ENCODE measurements at places on chromosomes 7 and 10.

- DNase-seq: no peak
Observed at GRCh38 chr10:93751832-93752231, 5.9 kb upstream of the LGI1 start.

DNA sequence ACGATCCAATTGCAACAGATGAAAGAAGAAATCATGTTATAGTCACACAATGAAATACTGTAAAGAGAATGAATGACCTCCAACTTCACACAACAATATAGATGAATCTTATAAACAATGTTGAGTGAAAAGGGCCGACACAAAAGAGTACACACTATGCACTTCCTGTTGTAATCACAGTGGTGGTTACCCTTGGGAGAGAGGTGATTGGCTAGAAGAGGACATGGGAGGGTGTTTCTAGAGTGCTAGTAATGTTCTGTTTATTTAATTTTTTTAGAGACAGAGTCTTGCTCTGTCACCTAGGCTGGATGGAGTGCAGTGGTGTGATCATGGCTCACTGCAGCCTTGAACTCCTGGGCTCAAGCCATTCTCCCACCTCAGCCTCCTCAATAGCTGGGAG is 82.5 kb downstream of the NDUFB2 start:
- no peak for DNase-seq

- DNase-seq: no peak
Observed at GRCh38 chr7:14582010-14582409, 320.5 kb downstream of the DGKB start.

GRCh38 chr7:116417593-116418345 is 81.8 kb upstream of the CAV2 start:
- no peak for DNase-seq

DNA sequence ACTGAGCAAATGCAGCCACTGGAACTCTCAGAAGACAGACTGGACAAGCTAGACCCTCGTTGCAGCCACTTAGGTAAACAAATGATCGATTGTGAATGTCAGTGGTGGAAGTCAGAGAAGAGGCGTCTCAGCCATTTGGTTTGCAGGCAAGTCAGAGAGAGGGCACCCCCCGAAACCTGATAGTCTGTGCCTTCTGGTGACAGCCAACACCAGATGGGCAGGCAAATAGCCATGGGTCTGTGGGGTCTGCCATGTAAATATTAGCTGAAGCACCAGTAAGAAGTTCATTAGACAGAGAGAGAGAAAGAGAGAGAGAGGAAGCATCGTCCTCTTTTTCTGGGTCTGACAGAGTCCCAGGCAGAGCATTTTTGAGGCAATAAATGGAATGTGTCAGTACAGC is 5.4 kb downstream of the PPP1R17 start:
- no peak for DNase-seq

DNA sequence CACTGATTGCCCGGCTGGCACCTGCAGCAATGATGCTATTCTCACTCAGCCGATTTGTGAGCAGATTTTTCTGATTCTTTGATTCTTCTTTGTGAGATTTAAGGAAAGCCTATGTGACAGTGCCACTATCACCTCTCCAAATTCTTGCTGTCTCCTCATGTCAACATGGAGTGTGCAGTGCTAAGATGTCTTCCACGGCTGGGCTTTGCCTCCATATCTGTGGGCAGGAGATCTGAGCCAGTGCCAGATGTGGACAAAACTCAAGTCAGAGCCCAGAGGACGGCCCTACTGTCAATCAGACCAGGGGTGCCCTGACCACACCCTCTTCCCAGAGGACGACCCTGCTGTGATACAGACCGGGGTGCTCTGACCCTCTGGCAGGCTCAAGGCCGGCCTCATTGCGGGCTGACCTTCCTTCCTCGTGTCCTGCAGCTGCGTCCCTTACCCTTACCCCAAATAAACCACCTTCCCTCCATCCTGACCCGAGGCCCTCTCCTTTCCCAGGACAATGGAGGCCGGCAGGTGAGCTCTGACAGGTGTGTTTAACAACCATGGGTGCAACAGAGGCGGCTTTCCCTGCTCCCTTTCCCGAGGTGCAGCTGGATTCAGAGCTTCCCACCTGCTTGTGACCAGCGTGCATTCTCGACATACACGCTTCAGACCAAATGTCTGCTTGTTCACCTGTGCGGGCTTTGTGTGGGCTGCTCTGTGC is 221.4 kb downstream of the ADARB2 start:
- DNase-seq: no peak

GRCh38 chr10:115355162-115355760 is 262.1 kb downstream of the ATRNL1 start:
- DNase-seq: no peak

GRCh38 chr7:156929789-156930539 is 19.5 kb upstream of the NOM1 start:
- DNase-seq: no peak

GRCh38 chr7:144497282-144497681 is 93.8 kb upstream of the NOBOX start:
- DNase-seq: no peak

DNA sequence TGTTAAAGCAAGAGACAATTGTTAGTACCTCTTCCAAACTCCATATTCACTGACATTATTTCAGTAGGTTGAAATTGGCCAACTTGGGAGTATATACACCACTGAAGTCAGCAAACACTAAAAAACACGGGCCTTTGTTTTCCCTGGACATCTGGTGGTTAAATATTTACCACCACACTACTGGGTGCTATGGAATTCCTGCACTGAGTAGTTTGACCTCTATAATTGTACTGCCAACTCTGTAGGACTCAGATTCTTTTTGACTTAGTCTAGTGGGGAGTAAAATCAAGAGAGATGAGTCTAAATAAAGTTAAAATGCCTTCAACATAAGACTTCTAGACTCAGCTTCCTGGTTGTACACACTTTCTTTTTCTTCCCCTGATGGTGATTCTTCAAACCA is 41.3 kb upstream of the TES start:
- DNase-seq: no peak

DNA sequence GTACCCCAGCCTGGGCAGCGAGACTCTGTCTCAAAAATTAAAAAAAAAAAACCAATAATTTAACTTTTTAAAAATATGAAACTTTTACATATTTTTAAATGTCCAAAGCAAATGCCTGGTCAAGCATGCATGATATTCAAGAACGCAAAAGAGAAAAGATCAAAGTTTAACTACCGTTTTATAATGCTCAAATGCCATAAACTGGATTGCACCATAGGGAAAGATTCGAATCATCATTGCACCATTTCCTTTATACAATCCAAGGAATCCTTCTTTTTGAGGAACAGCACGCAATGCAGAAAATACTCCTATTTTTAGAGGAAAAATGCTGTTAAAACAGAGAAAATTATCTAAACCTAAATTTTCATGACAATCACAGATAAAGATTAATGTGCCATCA is 20.9 kb downstream of the SLC25A16 start:
- no peak for DNase-seq

DNA sequence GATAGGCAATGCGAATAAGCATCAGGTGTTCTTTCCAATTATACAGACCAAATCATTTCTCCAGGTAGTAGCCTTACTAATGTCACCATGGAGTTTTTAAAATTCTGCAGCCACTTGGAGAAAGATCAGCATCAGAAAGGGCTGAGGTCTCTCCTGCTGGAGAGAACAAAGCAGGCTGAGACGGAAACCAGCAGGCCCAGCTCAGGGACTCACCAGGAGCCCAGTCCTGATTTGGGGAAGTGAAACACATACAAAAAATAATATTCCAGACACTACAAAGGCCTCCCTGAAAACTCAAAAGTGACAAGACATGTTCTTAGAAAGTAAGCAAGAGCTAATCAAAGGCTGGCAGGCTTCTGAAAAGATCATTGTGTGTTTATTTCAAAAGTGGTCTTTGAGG is 207.1 kb upstream of the GHITM start:
- no peak for DNase-seq

DNA sequence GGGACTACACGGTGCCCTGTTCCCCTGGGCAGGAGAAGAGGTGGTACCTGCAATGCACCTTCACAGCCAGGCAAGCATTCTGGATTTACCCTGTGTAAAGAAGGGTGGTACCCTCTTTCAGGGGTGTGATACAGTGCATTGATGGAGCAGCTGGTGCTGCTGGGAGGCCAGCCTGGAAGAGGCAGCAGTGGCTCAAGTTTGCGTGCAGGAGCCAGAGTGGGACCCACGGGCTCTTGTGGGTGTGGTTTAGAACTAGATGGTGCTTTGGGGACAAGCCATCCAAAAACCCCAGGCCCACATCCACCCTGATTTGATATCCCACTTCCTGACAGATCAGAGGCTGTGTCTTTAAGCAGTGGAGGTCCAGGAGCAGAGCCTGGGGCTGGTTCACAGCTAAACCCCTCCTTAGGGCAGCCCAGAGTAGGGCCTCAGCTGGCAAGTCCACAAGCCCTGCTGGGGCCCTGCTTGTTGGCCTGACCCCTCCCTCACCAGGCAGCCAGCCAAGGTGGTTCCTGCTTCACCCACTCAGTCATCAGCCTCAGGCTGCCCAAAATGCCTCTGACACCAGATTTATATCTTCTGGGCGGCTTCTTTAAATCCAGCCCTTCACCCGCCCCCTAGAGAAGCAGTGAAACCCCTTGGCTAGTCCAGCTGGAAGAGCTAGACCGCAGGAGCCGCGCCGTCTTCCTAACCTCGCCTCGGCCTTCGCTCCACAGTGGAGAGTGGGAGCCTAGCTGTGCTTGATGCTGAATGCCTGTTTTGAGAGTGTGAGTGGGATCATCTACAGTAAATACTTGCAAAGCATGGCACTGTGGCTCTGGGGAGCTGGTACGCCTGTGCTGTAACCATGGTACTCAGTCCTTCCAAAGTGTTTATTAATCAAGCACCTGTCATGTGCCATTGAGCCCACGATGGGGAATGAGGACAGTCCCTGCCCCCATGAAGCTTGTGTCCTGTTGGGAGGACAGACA is 1.4 kb upstream of the ASIC3 start:
- DNase-seq: no peak

- DNase-seq: peak; percentile 61
Observed at GRCh38 chr7:47253650-47254080, 328.2 kb downstream of the TNS3 start.

DNA sequence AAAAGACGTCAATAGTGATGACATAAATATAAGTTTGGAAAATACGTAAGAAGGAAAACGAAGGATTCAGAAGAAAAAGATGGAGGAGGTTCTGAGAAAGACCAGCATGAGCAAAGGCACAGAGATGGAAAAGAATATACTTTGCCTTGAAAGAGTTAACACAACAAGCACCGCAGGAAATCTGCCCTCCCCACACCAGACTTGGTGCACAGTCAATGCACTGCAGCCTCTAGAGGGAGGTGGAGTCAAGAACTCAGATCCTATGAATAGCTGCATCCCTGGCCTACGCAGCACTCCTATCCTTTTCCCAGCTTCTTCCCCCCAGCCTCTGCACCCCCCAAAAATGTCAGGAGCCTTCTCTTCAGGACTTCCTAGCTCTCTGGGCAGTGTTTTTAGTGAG is 1370.6 kb upstream of the LRRTM3 start:
- DNase-seq: no peak

- no peak for DNase-seq
Observed at GRCh38 chr7:29139796-29140195, 6.5 kb downstream of the CPVL start.

GRCh38 chr10:86019141-86019540 is 347.5 kb downstream of the GRID1 start:
- no peak for DNase-seq

GRCh38 chr7:51300762-51301674 is 15.6 kb downstream of the COBL start:
- DNase-seq: no peak

GRCh38 chr7:157689269-157690057 is 352.7 kb downstream of the DNAJB6 start:
- no peak for DNase-seq

- no peak for DNase-seq
Observed at GRCh38 chr10:95767884-95768556, 12.1 kb downstream of the ENTPD1 start.

DNA sequence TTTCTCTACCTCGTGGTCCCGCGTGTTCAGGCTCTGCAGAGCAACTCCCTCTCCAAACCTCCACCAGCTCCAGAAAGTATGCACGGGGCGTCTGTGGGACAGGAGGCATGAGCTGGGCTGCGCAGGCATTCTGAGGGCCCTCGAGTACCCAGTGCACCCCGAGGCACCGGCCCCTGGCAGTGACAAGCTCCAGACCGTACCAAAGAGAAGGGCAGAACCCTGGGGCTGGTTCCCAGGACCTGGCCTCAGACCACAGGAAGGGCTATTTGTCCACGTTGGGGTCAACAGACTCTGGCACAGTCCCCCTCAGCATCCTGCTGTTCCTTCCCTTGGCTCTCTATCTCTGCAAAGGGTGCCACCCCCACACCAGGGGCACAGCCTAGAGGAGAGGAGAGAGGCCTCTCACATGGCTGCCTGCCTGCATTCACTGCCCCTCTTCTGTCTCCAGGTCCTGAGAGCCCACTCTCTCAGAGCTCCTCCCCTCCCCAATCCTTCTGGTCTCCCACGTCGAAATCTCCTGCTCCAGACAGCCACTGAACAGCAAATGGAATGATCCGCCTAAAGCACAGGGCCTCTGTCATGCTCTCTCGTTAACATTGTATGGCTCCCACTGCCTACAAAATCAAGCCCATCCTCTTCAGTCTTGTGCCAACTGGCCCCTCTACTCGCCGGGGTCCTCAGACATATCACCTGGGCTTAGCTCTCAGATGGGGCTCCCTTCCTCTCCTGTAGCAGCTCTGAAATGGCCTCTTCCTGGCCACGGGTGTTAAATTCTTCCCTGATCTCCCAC is 96.3 kb downstream of the OAT start:
- no peak for DNase-seq

DNA sequence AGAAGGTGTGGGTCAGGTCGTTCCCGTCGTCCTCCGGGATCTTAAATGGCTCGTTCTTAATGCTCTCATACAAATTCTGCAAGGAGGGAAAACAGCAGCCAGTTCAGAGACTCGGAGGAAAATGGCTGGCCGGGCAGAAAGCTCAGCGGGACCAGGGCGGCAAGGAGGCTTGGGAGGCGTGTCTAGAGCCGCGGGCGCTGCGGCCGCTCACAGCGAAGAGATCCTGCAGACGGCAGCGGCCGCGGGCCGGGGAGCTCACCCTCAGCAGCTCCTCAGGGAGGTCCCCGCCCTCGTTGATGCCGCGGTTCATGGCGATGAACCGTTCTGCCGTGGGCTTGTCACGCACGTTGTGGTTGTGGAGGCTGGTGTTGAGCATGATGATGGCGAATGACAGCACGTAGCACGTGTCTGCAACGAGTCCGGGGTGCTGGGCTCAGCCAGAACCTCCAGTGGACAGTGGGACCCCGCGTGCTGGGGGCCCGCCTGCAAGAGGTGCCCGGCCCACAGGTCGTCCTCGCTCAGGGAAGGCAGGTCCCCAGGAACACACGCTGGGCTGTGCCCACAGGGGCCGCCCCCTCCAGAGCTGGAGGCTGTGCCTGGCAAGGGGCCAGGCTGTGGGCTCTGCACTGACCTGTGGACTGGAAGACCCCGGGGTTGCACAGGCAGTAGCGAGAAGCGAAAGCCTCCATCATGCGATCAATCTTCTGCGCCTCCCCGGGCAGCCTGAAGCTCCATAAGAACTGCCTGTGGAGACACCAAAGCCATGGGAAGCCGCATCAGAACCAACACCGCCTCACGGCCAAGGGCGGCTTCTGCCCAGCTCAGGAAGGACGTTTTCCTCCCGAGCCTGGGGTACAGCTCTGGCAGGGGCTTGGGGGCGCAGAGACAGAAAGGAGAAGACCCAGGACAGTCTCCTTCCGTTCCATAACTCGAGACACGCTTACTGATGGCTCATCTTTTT is 101.6 kb downstream of the CYTH3 start:
- DNase-seq: no peak
